ENCODE measurements at places on chromosomes 16 and 17.

GRCh38 chr16:77116856-77117255 lies 74.1 kb upstream of the MON1B start:
- no peak for DNase-seq

DNA sequence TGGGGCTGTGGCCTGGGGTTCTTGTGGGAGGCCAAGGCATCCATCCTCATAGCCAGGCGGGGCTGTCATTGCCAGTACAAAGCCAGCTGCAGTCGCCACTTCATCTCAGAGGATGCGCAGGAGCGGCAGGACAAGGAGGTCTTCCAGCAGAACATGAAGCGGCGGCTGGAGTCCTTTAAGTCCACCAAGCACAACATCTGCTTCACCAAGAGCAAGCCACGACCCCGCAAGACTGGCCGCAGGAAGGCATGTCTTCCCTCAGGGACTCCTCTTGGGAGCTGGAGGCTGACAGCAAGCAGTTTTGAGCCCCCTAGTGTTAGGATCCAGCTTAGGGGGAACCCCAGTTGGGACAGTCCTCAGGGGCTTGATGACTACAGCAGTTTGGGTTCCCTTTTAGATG lies 15.1 kb upstream of the PLEKHG4 start:
- peak; percentile 15 for DNase-seq

DNA sequence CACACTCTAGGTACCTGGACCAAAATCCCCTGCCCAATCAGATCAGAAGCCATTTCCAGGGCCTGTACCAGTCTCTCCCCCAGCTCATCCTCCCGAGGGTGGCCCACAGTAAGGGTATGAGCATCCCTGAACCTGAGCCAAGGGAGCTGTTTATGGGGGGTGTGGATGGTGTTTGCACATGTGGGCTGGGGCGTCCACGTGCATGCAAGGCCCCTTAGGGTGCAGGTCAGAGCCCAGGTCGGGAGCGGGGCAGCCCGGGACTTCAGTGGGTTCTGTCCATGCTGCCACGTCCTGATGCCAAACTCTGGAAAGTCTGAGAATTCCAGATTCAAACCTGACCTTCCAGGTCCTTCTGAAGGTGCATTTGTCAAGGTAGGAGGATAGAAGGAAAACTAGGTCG lies 9.8 kb downstream of the MILR1 start:
- no peak for DNase-seq

GRCh38 chr17:78281249-78281845 lies 49.9 kb downstream of the TMEM235 start:
- no peak for DNase-seq

DNA sequence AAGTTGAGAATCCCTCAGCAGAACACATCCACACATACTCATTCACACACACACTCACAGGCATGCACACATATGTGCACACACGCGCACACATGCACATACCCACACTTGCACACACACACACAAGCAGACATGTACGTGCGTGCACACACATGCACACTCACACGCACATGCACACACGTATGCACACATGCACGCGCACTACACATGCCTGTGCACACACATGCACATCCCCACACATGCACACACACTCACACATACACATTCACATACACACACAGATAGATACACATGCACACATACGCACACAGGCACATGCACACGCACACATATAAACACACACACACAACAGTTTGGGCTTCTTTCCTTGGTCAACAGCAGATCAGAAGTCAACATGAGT lies 24.0 kb downstream of the GSG1L start:
- no peak for DNase-seq

DNA sequence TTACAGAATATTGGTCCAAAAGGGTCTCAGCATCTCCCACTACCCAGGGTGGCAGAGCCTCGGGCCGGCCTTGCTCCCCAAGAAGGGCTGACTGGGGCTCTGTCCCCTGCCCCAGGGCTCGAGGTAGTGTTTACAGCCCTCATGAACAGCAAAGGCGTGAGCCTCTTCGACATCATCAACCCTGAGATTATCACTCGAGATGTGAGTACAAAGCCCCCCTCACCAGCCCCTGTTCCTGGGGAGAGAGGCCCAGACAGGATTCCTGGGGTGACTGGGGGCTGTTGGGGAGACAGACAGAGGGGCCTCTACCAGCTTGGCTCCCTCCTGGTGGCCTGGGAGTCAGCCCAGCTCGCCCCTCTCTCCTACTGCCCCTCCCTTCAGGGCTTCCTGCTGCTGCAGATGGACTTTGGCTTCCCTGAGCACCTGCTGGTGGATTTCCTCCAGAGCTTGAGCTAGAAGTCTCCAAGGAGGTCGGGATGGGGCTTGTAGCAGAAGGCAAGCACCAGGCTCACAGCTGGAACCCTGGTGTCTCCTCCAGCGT lies 6.1 kb upstream of the NLRC5 start:
- DNase-seq, result no peak

DNA sequence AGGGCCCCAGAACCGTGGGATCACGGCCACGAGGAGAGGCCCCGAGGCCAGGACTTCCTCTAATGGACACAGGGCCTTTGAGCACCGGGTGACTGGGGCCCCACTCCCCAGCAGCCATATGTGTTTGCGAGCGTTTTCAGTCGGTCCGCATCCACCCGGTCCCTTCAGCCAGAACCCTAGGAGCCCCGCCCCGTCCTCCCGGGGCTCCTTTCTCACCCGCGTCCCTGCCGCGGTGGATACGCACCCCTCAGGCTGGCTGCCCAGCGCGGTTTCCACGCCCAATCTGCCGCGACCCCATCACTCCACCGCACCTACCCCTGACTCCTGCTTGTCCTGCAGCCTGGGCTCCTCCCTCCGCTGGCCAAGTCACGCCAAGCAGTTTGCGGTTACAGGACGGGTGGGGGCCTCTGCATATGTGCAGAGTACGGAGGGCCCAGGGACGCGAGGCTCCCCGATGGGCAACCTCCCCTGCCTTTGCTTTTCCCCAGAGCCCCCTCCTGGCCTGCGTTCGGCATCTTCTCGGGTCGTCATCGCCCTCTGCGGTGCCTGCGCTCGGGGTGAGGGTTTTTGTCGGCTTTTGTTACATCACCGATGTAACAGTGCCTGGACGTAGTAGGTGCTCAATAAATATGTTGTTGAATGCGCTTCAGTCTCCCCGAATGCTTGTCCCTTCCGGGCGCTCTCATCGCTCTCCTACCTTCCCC lies 1.0 kb upstream of the TTYH2 start:
- peak; percentile 34 for DNase-seq

- no peak for DNase-seq
Observed at GRCh38 chr17:8015957-8016631, 13.7 kb downstream of the GUCY2D start.

GRCh38 chr16:75250809-75251279 lies 580 bp downstream of the BCAR1 start:
- DNase-seq, result no peak

- no peak for DNase-seq
Observed at GRCh38 chr16:78763821-78764440, 664.5 kb downstream of the WWOX start.

DNA sequence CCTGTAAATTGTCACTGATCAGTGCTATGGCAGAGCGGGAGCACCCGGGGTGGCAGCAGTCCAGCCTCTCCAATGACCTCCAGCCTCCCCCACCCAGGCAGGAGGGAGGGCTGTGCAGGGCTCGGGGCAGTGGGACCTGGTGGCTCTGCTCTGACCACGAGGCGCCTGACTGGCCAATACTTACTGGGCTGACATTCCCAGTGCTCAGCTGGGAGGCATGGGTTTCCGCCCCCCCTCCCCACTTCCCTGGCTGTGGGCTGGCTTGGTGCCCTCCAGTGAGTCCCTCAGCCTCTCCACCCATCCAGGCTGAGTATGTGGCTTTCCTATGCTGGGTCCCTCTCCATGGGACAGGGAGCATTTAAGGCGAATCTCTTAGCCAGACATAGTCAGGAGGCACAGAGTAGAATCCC lies 2.7 kb downstream of the SOCS3 start:
- peak; percentile 77 for DNase-seq

DNA sequence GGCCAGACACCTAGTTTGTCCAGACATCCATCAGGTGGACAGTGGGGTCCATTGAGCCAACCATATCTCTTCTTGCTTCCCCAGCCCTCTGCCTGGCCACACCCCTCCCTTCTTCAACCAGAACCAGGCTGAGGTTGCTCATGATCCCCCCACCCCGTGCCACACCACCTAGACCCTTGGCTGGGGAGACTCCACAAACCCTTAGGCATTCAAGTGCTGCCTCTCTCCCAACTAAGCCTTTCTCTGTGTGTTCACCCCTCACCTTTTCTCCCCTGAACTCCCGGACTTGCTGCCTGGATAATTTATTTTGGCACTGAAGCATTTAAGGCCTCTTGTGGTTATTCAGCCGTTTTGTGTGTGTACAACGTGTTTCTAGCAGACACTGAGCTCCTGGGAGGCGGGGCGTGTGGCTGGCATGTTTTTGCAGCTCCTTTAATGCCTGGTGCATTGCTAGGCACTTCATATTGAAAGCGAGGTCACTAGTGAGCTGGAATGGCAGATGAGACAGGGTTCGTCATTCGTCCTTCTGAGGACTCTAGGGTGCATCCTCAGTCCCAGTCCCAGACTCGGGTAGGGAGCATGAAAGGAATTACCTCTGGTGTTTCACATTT lies 28.7 kb downstream of the CACNA1G start:
- no peak for DNase-seq

GRCh38 chr17:78946631-78947030 lies 21.4 kb upstream of the TIMP2 start:
- DNase-seq, result no peak

- DNase-seq, result no peak
Observed at GRCh38 chr17:17846645-17847044, 9.9 kb upstream of the SREBF1 start.

- DNase-seq, result peak; percentile 33
Observed at GRCh38 chr16:17348042-17348783, 122.5 kb downstream of the XYLT1 start.

DNA sequence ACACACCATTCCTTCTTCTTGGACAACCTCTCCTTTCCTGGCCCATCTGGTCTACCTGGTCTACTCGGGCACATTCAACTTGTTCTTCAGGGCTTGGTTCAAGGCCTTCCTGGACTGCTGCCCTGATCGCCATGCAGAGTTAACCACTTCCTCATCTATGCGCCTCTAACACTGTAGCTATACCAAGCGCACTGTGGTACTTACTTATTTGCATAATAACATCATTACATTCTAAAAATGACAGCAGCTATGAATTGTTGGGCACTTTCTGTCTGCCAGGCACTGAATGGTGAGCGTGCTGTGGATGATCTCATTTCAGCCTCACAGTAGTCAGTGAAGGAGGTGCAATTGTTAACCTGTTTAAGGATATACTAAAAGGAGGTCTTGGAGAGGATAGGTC lies 66.9 kb upstream of the SDK2 start:
- DNase-seq, result no peak

- DNase-seq, result peak; percentile 66
Observed at GRCh38 chr16:57591086-57591869, 37.2 kb upstream of the ADGRG1 start.

DNA sequence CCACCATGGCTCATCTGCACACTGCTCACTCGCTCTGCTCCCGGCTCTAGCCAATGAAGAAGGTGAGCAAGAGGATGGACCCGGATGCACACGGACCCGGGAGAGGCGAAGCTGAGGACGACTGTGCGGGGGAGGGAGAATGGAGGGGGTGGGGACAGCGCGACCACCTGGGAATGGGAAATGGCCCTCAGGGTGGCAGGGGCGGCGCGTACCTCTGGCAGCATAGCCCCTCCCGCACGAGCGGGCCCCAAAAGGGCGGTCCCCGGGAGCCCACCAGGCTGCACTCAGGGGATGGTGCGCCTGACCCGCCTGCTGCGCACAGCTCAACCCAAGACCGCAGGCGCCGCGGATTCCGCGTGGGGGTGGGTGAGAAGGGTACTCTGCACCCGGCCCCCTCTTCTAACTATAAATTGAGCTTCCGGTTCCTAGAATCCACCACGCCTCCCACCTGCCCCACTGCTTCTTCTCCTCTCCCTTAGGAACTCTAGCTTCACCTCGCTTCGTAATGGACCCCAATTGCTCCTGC lies 6.1 kb downstream of the MT1H start:
- no peak for DNase-seq

Measured in tibial artery (tissue), 4 donors.